ENCODE measurements at places on chromosomes 7 and 10. TPM values are rescaled to one million over a fixed set of nuclear protein-coding genes. Genes with fewer than 3 reads are reported as not detected.
A peak's percentile ranks its signal among the peaks of the same experiment; 100 is the strongest.

DNA sequence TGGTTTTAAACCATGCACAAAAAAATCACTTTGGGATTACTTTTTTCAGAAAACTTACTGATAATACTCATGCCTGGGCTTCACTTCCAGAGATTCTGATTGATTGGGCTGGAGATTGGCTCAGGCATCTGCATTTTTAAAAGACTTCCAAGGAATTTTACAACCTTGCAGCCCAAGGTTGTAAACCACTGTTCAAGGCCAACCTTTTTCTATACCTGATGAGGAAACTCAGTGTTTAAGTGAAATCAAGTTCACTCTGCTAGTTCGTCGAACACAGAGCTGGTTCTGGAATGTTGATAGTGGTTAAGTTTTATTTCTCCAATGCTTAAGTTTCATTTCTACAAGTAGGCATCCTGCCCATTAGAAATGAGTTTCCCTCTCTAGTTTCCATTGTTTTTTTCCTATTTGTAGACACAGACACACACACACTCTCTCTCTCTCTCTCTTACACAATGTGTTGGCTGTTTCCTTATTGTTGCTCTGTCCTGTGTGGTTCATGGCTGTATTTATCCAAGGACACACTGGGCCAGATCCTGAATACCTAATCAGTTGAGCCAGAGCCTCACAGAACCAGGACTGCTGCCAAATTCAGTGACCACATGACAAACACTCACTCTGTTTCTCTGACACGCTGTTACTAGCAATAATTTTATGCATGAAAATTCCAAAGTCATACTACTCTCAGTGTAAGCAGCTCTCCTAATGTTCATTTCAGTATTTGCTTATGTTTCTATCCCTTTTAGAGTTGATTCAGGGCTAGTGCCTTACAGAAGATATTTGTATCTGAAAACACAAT is 3.7 kb upstream of the IFIT1B start:
- peaks cover 11% of the 10 kb centered on the region for H3K4me1 ChIP-seq
- H3K4me3 ChIP-seq: no peak overlapping the region
- H3K27ac ChIP-seq: peak overlapping the region; percentile 73
- no peaks in the 10 kb centered on the region for H3K36me3 ChIP-seq
- H3K27me3 ChIP-seq: no peaks in the 10 kb centered on the region

- peak; percentile 72 for DNase-seq
- peak overlapping the region; percentile 73 for H3K27ac ChIP-seq
- peak overlapping the region; percentile 8 for H3K4me3 ChIP-seq
- H3K27me3 ChIP-seq: no peaks in the 10 kb centered on the region
Measured at GRCh38 chr7:130891254-130892094, 157.5 kb upstream of the KLF14 start.

DNA sequence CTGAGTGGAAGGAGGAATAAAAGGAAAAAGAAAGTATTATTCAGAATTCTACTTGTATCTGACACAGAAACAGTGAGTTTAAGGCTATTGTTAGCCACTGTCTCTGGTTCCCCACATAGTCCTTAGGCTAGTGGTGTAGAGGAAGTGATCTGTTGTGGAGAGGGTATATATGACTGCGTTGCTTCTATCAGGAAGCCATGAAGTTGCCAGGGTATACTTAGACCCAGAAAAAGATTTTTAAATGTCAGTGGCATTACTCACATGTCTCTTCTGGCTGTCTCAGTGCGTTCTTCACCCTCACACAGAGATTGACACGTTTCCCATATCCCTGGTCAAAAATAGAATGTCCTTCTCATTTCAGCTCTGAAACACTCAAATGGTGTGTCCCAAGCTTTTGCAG is 72.7 kb downstream of the SEM1 start:
- no peak for DNase-seq
- no peaks in the 10 kb centered on the region for H3K36me3 ChIP-seq
- no peak overlapping the region for H3K27ac ChIP-seq
- no peak overlapping the region for H3K4me3 ChIP-seq
- no peaks in the 10 kb centered on the region for H3K4me1 ChIP-seq

DNA sequence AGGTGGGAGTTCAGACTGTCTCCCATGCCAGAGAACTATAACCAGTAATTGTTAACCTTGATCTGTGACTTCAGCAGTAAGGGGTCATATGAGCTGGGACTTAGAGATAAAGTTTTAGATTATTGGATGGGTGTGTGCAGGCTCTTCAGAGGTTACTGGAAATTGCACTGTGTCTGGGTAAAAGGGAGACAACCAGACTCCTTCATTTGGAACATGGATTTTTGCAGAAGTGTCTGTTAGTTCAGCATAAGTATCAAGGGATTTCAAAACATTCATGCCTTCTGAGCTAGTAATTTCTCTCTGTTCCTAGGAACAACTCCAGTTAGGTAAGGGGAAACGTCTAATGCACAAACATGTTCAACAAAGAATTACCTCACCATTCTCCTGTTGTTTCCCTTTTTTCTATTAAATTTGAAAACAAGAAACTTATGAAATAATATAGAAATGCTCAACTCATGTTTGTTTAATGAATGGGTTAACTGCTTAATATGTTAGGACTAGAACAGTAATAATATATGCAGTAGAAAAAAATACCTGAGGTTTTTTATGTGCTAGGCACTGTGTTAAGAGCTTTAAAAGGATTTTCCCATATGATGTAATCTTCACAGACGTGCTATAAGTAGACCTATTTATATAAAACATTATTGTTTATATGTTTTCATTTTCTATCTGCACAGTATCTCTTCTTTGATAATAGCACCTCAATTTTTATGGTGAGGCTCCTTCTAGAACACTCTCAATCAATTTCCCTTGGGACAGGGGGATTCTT is 233.0 kb downstream of the CACNA2D1 start:
- no peak overlapping the region for H3K4me3 ChIP-seq
- H3K36me3 ChIP-seq: no peaks in the 10 kb centered on the region
- H3K27me3 ChIP-seq: no peaks in the 10 kb centered on the region
- H3K27ac ChIP-seq: no peak overlapping the region
- DNase-seq: no peak

DNA sequence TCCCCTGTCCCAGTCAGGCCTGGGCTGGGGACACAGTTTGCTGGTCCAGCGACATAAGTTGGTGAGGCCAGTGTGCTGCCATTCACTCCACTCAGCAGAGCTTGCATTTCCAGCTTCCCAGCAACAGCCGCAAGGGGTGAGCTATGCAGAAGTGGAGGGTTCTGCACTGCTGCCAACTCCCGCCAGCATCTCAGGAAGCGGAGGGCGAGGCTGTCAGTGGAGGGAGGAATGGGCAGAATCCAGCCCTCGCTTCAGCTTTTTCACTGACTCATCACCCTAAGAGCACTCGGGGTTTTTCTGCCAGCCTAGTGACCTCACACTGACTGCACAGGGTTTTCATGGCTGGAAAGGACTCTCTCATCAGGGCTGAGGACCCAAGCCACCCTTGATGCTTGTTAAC is 625.1 kb upstream of the MKI67 start:
- H3K27ac ChIP-seq: no peak overlapping the region
- no peak overlapping the region for H3K4me3 ChIP-seq
- no peaks in the 10 kb centered on the region for H3K4me1 ChIP-seq
- no peak for DNase-seq
- H3K27me3 ChIP-seq: no peaks in the 10 kb centered on the region
- no peaks in the 10 kb centered on the region for H3K36me3 ChIP-seq

DNA sequence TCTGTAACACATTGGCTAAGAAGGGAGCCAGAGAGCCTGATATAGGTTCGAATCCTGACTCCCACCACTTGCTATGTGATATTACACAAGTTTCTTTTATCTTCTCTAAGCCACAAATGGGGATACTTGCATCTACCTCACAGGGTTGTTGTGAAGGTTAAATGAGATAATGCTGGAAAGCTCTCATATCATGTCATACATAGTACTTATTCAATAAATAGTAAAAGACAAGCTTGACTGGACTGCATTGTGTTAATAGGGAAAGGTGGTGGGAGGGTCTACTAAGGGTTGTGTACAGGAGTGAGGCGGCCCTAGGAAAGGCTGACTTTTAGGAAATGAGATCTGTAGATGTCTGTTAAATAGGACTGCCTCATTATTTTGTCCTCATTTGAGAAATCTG is 35.8 kb upstream of the DNMBP start:
- no peaks in the 10 kb centered on the region for H3K36me3 ChIP-seq
- no peak for DNase-seq
- H3K4me1 ChIP-seq: peaks cover 7% of the 10 kb centered on the region
- H3K27ac ChIP-seq: peak overlapping the region; percentile 1
- H3K27me3 ChIP-seq: no peaks in the 10 kb centered on the region
- H3K4me3 ChIP-seq: no peak overlapping the region

GRCh38 chr10:12207114-12207513 is 11.1 kb downstream of the CDC123 start:
- no peaks in the 10 kb centered on the region for H3K4me1 ChIP-seq
- DNase-seq: no peak
- no peak overlapping the region for H3K4me3 ChIP-seq
- H3K27me3 ChIP-seq: no peaks in the 10 kb centered on the region
- H3K27ac ChIP-seq: no peak overlapping the region

GRCh38 chr7:1149351-1149794 is 10.6 kb downstream of the ZFAND2A start:
- H3K4me1 ChIP-seq: no peaks in the 10 kb centered on the region
- H3K27me3 ChIP-seq: no peaks in the 10 kb centered on the region
- no peaks in the 10 kb centered on the region for H3K36me3 ChIP-seq
- H3K4me3 ChIP-seq: no peak overlapping the region
- no peak overlapping the region for H3K27ac ChIP-seq

Gene HTRA1
- total RNA-seq: 432 TPM

DNA sequence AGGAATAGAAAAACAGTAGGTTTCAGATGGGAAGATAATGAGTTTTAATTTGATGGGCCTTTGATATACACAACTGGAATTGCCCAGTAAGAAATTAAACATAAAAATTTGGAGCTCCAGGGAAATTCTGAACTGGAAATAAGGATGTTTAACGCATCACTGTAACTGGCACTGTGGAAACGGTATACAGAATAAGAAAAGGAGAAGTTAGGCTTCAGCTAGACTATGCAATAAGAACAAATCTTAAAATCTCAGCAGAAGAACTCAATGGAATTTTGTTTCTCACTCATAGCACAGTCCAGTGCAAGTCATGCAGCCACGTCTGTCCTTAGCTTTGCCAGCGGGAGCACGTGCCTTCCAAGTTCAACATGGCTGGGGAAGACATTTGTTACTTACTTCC is 52.9 kb upstream of the FGL2 start:
- peaks cover 9% of the 10 kb centered on the region for H3K4me1 ChIP-seq
- no peak overlapping the region for H3K27ac ChIP-seq
- H3K36me3 ChIP-seq: no peaks in the 10 kb centered on the region
- H3K4me3 ChIP-seq: no peak overlapping the region
- no peaks in the 10 kb centered on the region for H3K27me3 ChIP-seq
- no peak for DNase-seq

Gene CDNF
- 3.5 TPM for total RNA-seq

DNA sequence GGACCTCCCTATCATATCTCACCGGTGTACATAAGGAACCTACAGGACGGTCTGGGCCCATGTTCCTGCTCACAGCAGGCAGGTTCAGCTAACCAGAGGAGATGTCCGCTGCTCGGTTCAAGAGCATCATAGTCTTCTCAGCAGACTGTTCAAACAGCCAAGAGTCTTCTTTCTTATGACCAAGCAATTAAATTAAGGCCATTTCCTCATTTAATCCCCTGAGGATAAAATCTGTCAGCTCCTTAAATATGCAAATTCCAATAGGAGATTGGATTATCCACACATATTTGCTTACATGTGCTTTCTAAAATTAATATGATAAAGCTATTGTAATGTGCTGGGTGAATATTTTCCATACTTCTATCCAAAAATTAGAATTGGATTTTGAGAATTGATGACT is 59.7 kb downstream of the LMBR1 start:
- no peak overlapping the region for H3K4me3 ChIP-seq
- H3K27ac ChIP-seq: no peak overlapping the region
- no peaks in the 10 kb centered on the region for H3K4me1 ChIP-seq
- H3K36me3 ChIP-seq: no peaks in the 10 kb centered on the region
- DNase-seq: no peak

- no peak overlapping the region for H3K27ac ChIP-seq
- DNase-seq: no peak
- H3K4me1 ChIP-seq: peaks cover 6% of the 10 kb centered on the region
Measured at GRCh38 chr10:132445516-132446194, 48.7 kb downstream of the PWWP2B start.

Gene CYP2C18
- not detected for total RNA-seq

Gene PTPRE
- total RNA-seq: 4.3 TPM

DNA sequence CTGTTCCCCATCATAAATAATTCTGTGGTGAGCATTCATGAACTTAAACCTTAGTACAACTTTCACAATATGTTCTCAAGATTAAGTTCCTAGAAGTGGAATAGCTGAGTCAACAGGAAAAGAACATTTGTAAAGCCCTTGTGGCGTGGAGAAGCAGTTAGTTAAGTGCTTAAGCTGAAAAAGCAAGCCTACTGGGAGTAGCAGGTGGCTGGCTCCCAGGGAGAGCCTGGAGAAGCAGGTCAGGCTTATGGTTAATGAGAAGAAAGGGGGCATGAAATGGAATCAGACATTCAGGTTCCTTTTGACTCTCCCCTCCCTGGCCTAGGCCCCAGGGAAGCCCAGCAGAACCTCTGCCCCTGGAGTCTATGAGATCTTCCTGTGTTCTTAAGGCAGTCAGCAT is 35.3 kb downstream of the VSTM4 start:
- H3K27me3 ChIP-seq: no peaks in the 10 kb centered on the region
- H3K4me3 ChIP-seq: no peak overlapping the region
- peak overlapping the region; percentile 47 for H3K27ac ChIP-seq

DNA sequence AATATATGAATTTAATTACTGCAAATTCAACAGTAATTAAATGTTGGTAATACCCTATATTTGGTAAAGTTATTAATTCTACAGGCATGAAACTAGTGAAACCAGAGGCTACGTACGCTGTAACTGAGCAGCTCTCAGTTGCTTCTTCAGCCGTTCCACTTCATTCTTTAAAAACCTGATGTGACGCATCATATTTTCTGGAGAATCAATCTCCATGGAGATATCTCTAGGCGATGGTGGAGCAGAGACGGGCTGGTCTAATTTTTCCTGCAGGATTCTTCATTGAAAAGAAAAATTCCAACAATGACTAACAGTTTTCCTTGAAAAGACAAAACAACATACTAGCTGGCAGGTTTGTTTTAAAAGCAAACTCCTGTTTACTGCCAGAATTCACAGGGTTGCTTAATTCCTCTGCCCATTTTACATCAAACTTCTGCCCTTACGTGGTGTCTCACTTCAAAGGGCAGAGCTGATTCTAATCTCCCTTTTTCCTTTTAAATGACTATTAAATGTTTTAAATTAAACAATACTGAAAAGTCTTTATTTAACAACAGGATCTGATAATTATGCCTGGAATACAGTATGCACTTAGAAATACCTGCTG is 59.4 kb upstream of the MRLN start:
- peaks cover 7% of the 10 kb centered on the region for H3K4me1 ChIP-seq
- no peaks in the 10 kb centered on the region for H3K27me3 ChIP-seq
- no peak overlapping the region for H3K4me3 ChIP-seq
- no peaks in the 10 kb centered on the region for H3K36me3 ChIP-seq

Gene KLF14
- 0.10 TPM for total RNA-seq
